ENCODE measurements at places on chromosomes 12 and 14.

DNA sequence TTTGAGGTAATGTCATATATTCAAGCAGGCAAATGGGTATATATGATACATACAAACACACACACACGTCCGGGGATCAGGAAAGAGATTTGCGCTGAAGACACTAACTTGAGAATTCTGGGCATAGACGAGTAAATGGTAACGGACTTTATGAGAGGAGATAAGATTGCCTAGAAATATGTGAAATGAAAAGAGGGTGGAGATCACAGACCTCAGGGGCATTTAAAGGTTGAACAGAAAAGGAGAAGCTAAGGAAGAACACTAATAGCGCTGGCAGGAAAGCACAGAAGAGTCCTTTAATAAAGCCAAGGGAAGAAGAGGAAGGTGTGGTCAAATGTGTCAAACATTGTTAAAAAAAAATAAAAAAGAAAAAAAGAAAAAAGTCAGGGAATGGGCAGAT, 13.1 kb downstream of the CRY1 start:
- DNase-seq = no peak

- no peak for DNase-seq
These were observed 44.0 kb downstream of the VCPKMT start for GRCh38 chr14:50072395-50072794.

DNA sequence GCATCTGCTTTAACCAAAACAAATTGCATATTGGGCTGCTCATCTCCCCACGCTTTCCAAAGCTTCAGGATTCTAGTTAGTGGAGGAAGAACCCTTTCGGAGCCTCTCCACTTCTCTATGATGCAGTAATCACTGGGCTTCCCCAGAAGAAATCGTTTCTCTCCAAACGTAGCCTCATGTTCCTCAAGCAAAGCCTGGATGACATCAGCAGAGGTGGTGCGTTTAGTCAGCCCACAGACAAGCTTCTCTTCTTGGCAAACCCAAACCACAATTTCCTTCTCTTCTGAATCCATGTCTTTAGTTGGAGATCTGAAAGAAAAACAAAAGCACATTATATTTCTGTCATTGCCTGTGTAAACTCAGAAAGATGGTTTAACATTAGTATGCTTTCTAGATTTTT, 30.6 kb downstream of the RASSF9 start:
- DNase-seq = no peak

GRCh38 chr12:95034750-95035149, 31.3 kb upstream of the NDUFA12 start:
- DNase-seq = no peak

- DNase-seq = no peak
These were observed 45.4 kb downstream of the PHLDA1 start for GRCh38 chr12:75986001-75986746.

DNA sequence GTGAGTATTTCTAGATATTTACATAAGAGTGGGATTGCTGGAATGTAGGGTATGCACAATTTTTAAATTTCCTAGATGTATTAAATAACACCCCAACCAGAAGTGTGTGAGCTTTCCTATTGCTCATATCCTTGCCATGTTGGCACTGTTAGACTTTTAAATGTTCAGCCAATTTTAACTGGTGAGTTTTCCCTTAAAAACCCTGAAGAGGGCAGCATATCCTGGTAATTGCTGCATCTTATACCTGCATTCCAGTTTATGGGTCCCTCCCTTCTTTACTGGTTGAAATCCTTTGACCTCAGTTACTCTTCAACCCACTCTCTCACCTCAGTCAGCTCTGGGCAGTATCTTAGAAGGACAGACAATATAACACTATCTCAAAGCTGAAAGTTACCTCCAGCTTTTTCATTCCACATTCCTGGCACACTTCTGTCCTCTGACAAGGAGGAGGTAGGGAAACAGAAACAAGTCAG, 270.6 kb downstream of the PAWR start:
- peak; percentile 3 for DNase-seq
